Adrenal gland (tissue), 19 donors: ENCODE measurements at places on chromosomes 16 and 17. TPM values are rescaled to one million over a fixed set of nuclear protein-coding genes. Genes with fewer than 3 reads are reported as not detected.

The MYO15A gene
- total RNA-seq = 0.96 TPM

GRCh38 chr17:64331931-64332493 lies 58.6 kb downstream of the PECAM1 start:
- peaks cover 8% of the 10 kb centered on the region for H3K4me1 ChIP-seq
- peak; percentile 77 for DNase-seq
- H3K27me3 ChIP-seq = no peaks in the 10 kb centered on the region
- H3K4me3 ChIP-seq = no peak overlapping the region
- no peaks in the 10 kb centered on the region for H3K36me3 ChIP-seq

DNA sequence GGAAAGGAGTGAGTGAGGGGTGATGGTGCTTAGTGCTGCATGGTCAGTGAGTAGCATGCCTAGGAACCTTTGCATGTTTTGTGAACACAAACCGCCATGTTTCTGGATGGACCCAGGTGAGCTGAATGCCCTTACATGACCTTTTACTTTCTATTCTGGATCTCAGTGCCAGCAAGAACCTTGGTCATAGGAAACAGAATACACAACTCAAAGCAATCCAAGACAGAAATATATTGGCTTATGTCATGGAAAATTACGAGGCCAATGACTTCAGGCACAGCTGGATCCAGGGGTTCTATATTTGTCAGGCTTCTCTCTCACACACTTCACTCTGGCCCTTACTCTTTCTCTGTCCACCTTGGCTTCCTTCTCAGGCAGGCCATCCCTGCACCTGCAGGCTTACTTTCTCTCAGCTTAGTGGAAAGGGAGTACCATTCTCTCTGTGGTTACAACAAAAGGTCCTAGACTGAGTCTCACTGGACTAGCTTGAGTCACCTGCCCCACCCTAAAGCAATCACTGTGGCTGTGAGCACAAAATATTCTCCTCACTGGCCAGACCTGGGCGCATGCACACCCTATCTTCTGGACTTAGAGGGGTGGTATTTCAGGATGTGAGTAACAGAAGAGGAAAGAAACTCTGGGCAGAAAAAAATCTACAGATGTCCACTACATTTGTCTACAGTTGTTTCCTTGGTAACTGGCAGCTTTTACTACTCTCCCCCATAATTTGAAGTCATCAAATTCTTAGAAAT lies 20.4 kb upstream of the CPNE2 start:
- no peak for DNase-seq
- no peaks in the 10 kb centered on the region for H3K27me3 ChIP-seq
- no peaks in the 10 kb centered on the region for H3K36me3 ChIP-seq
- H3K4me3 ChIP-seq = no peak overlapping the region

GRCh38 chr16:85126705-85127378 lies 14.6 kb upstream of the CIBAR2 start:
- no peaks in the 10 kb centered on the region for H3K36me3 ChIP-seq
- no peak overlapping the region for H3K4me3 ChIP-seq
- H3K4me1 ChIP-seq = peaks cover 37% of the 10 kb centered on the region
- no peak overlapping the region for H3K27ac ChIP-seq
- H3K27me3 ChIP-seq = no peaks in the 10 kb centered on the region
